Activated naive CD8-positive, alpha-beta T cell treated with anti-CD3 and anti-CD28 coated beads for 36 hours (primary cell): ENCODE measurements at places on chromosomes 7 and 10. TPM values are rescaled to one million over a fixed set of nuclear protein-coding genes. Genes with fewer than 3 reads are reported as not detected.
A peak's percentile ranks its signal among the peaks of the same experiment; 100 is the strongest.

ITGA8 gene
- total RNA-seq = not detected

DNA sequence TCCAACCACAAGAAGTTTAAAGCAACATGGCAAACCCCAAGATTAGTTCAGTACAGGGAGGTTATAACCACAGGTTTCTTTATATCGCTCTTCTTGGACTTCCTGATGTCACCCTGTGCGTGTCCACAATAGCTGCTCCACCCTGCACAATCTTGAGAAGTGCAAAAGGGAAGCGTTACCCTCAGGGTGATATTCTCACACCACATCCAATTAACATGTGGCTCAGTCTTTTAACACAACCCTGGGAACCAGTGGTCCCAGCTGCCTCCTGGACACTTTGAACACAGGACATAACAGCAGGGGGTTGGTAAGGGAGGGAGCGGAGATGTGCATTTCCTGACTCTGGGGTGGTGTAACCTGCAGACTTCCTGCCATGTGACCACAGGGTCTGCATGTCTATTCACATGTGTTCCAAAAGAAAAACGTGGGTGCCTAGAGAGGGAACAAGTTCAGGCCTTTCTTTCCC lies 64.6 kb downstream of the GSAP start:
- DNase-seq = peak; percentile 50

DNA sequence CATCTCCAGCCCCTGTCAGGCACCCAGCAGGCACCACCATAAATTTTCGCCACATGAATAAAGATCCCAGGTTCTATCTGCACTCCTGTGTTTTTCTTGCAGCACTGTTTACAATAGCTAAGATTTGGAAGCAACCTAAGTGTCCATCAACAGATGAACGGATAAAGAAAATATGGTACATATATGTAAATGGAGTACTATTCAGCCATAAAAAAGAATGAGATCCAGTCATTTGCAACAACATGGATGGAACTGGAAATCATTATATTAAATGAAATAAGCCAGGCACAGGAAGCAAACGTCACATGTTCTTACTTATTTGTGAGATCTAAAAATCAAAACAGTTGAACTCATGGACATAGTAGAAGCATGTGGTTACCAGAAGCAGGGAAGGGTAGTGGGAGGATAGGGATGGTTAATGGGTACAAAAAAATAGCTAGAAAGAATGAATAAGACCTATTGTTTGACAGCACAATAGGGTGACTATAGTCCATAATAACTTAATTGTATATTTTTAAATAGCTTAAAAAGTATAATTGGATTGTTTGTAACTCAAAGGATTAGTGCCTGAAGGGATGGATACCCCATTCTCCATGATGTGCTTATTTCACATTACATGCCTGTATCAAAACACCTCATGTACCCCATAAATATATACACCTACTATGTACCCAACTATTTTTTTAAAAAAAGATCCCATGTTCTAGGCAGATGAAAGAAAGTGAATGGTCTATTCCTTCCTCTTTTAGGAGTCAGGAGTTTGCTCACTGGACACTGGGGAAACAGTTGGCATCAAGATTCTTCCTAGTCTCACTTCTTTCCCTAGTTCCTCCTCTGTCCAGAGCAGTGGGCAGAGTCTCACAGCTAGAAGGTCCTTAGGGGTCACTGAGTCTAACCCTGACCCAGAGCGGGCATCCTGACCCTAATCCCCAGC lies 1.0 kb upstream of the NPFFR1 start:
- DNase-seq = no peak

DNA sequence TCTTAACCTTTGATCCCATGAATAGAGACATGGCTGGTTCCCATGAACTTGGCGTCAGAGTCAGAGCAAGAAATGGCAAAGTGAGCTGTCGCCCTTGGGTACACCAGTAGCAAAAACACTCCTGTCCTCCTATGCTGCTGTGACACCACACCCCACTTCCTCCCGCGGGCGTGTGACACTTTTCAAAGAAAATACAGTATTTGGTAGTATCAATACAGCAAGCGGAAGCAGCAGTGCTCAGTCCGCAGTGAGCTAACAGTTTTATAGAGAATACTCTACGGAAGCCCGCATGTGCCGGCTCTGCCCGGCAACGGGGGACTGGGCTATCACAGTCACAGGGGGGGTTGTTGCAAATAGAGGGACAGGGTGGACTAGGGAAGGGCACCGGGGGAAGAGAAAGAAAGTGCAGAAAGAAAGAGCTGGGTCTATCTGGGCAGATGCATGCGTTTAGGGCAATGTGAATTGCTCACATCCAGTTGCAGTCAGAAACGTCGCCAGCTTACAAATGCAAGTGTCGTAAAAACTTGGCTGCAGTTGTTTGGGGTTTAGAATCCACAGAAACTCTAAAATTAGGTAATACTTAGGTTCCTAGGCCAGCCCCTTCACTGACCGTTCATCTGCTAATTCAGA lies 49.8 kb downstream of the PRKCQ start:
- peak; percentile 68 for DNase-seq

GRCh38 chr10:71351628-71352319 lies 32.7 kb downstream of the SLC29A3 start:
- DNase-seq = no peak

TRIM50 gene
- not detected for total RNA-seq
